ENCODE measurements at places on chromosomes 2 and 18.
A peak's percentile ranks its signal among the peaks of the same experiment; 100 is the strongest.

DNA sequence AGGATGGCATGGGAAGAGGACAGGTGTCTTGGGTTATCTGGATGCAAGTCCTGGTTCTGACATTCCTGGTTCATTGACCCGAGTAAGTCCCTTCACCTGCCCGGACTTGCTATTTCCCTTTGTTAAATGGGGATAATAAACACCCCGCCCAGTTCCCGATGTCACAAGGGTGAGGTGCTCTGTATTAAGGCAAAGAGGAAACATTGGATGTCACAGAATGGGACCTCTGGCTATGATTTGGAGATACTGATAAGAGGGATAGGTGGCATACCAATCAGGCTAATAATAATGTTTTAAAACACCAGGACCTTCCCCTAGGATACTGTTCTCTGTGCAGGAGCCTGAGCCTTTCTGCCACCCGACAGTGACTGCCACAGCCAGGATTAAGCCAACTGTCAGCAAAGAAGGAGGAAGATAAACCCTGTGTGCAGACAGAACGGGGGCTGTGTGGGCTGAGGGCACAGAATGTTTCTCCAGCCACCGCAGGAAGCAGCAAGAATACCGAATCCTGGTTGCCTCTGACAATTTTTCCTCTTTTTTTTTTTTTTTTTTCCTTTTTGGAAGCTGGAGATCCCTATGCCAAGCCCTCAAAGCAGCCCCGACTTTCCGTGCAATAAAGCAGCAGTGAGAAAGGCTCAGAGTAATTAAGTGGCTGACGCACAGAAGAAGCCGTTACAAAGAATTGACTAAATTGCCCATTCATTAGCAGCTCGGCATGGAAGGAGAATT is 336.6 kb downstream of the SMAD2 start:
- DNase-seq: no peak

- no peak for DNase-seq
Measured at GRCh38 chr2:134674687-134675086, 44.1 kb downstream of the TMEM163 start.

- no peak for DNase-seq
Measured at GRCh38 chr18:43934781-43935471, 657.6 kb upstream of the SYT4 start.

GRCh38 chr2:112958428-112959108 is 19.2 kb upstream of the IL36G start:
- peak; percentile 38 for DNase-seq

GRCh38 chr18:68083776-68084175 is 567.3 kb upstream of the DSEL start:
- DNase-seq: no peak

DNA sequence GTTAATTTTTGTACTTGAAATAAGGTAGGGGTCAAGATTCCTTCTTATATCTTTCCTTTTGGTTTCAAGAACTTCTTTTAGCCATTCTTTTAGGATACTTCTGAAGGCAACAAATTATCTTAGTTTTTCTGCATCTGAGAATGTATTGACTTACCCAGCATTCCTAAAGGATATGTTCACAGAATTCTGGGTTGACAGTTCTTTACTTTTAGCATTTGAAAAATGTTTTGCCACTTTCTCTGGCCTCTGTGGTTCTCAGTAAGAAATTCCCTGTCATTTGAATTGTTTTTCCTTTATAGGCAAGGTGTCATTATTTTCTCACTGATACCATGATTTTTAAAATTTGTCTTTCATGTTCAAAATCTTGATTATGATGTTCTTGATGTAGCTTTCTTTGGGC is 162.4 kb downstream of the GALNT1 start:
- DNase-seq: no peak

- DNase-seq: no peak
Measured at GRCh38 chr18:39611381-39612100, 2045.9 kb upstream of the CELF4 start.

DNA sequence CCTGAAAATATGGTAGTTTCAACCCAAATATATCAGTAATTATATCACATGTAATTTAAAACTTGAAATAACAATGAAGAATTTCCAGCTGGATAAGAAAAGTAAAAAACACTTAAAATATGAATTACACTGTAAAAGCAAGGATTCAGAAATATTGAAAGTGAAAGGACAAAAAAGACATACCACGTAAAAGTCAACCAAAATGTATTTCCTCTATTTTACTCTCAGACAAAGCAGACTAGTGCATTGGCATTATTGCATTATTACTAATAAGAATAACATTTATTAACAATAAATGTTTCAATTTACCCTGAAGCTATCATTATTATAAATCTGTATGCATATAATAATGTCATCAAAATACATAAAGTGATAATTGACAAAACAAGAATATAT is 445.1 kb upstream of the TRIB2 start:
- no peak for DNase-seq

GRCh38 chr2:64626146-64626809 is 27.4 kb downstream of the SERTAD2 start:
- no peak for DNase-seq

DNA sequence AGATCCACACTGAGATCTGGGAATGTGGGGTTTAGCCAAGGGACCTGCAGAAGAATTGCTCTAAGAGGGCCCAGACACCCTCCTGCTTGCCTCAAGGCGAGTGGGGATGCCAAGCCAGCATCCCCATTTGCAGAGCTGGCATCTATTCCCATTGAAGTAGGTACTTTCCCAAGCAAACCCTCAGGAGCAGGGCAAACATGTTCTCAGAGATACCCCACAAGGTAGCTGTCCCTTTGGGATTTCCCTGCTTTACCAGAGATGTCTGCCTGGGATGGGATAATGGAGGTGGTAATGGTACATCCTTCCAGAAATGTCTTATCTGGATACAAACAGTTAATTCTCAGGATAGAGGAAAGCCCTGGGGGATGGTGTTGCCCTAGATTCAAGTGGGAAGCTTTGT is 51.2 kb downstream of the GYPC start:
- DNase-seq: no peak

- DNase-seq: no peak
Measured at GRCh38 chr18:41162781-41163180, 792.3 kb upstream of the PIK3C3 start.

DNA sequence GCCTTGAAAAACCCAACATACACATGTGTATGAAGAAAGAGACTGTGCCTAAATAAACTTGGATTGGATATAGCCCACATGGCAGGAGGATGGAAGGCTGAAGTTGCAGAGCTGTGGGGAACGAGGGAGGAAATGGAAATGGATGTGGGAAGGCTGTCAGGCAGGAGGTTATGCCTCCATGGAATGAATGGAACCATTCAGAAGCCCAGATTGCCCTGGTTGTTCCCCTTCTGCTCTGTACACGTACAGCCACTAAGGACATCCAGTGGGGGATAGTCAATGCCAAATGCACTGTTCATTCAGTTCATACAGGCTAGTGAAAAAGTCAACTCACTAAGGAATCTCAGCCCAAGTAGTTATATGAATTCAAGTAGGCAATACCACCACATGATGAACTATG is 463.7 kb downstream of the TNS1 start:
- no peak for DNase-seq

GRCh38 chr2:236659758-236660150 is 90.1 kb downstream of the ACKR3 start:
- no peak for DNase-seq

Data from stimulated activated CD4-positive, alpha-beta T cell treated with anti-CD3 and anti-CD28 coated beads, Interleukin-2, amount 100 ng/mL, for 24 hours (primary cell).